Effector CD4-positive, alpha-beta T cell (primary cell): ENCODE measurements at places on chromosomes 5 and 9.
A peak's percentile ranks its signal among the peaks of the same experiment; 100 is the strongest.

DNA sequence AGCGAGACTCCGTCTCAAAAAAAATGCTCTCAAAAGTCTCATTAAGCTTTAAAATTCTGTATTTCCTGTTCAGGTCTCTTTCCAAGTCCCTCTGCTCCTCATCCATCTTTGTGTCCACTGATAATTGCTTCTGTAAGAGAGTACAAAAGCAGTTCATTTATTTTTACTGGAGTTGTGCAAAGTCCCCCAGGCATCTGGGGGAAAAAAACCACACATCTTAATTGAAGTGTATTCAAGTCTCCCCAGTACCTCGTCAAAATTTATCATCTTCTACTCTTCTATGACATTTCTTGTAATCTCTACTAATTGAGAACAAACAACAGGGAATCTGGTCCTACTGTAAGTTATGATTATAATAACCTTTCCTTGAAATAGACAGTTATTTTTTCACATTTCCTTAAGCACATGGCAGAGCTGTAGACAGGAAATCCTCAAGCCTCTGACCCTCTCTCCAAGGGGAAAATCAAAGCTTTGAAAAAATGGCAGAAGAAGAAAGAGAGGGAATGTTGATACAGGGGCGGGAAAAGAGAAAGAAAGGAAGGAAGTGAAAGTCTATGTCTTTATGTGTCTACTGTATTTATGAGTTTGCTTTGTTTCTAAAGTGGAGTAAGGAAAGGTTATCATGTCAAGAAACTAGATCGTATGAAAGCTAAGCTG lies 51.5 kb downstream of the RAI14 start:
- DNase-seq = no peak

- DNase-seq = no peak
Observed at GRCh38 chr5:1325870-1326531, 18.9 kb downstream of the CLPTM1L start.

GRCh38 chr9:131609099-131609830 lies 63.9 kb downstream of the PRRT1B start:
- DNase-seq = no peak

DNA sequence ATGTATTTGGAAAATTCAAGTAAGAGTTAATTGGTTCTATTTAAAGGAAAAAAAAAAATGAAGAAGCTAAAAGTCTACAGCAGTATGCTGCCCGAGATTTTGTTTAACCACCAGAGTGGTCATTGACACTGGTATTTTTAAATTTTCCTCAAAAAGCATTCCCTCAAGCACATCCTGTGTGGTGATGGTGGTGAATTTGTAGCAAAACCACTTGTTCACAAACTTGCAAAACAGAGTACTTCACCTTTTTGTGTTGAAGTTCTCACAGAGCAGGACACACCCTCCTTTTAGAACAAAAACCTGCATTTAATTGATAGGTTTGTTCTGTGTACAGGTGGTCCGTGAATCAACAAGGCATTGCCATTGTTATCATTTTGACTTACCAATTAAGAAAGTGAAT lies 374.2 kb downstream of the EFNA5 start:
- no peak for DNase-seq

GRCh38 chr9:131627648-131628458 lies 82.5 kb downstream of the PRRT1B start:
- DNase-seq = peak; percentile 47

DNA sequence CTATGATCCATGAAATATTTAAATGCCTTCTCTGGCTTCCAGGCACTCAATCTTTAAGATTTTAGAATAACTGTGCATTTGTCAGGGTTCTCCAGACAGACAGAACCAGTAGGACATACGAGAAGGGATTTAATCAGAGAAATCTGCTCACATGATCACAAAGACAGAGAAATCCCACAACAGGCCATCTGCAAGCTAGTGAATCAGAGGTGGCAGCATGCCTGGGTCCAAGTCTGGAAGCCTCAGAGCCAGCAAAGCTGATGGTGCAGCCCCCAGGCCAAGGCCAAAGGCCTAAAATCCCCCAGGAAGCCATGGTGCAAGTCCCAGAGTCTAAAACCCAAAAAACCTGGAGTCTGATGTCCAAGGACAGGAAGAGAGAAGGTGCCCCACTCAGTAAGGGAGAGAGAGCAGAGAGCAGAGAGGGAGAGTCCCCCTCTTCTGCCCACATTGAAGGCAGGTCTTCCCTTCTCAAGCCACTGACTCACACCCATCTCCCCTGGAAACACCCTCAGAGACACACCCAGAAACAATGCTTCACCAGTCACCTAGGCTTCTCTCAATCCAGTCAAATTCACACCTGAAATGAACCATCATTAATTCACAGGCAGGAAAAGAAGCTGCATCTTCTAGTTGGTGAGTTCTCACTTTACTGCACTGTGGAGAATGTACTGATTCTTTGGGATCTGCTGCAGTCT lies 48.7 kb downstream of the CAMSAP1 start:
- DNase-seq = no peak

DNA sequence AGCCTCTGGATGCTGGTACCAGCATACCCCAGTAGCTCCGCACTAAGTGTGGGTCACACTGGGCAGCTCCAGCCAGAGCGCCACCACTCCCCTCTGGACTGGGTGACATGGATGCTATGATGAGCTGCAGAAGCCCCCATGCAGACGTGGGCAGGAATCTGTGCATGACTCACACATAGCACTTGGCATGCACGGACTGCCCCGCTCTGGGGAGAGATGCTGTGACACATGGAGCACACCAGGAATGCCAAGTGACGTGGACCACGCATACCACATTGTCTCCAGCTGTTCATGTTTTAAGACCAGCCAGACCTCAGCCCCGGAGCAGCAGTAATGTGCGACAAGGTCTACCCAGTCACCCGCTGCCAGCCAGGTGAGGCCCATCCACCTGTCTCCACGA lies 64.1 kb downstream of the SEMA4D start:
- DNase-seq = no peak

DNA sequence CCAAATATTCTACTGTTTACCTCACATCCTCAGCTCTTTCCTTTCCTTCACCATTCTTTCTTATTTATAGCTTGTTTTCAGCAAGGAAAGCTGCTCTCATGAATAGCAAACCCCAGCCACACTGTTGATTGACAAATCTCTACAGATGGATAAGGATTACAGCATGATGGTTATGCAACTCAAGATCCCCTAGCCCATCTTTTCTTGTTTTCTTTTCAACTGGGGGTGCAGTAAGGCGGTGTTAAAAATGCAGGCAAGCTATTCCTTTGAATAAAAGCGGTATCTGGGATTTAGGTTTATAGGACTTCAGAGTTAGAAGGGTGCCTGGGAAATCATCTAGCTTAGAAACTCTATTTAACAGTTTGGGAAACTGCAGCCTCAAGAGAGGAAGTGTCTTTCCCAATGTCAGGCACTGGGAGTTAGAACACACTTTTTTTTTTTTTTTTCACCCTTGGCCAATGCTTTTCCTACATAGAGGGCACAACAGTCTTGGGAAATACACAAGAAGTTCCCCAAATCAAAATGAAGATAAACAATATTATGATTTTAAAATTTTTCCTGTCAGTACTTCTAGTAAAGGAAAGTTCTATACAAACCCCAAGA lies 2.6 kb downstream of the SPARC start:
- DNase-seq = no peak

- no peak for DNase-seq
Observed at GRCh38 chr5:171961117-171961516, 45.3 kb downstream of the FBXW11 start.

DNA sequence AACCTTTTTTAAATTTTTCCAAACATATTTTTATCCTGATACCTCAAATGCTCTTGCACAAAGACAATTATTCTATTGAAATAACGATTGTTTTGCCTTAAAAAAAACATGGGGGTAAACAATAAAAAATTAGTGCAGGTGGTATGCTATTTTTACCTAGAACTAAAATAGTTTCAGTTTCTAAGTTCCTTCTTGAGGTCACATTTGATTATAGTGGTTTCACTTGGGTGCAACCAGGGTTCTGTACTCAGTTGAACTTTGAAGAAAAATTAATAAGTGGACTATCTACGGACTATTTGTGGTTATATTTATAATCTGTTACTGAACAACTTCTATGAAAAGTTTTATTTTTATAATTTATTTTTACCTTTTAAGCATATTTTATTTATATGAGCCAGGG lies 387.1 kb upstream of the IZUMO3 start:
- DNase-seq = no peak

- no peak for DNase-seq
Observed at GRCh38 chr9:23736293-23736692, 89.7 kb downstream of the ELAVL2 start.
